ENCODE measurements at places on chromosomes 1 and 21.

GRCh38 chr1:6603915-6604558 is 1.4 kb upstream of the KLHL21 start:
- DNase-seq, result no peak

DNA sequence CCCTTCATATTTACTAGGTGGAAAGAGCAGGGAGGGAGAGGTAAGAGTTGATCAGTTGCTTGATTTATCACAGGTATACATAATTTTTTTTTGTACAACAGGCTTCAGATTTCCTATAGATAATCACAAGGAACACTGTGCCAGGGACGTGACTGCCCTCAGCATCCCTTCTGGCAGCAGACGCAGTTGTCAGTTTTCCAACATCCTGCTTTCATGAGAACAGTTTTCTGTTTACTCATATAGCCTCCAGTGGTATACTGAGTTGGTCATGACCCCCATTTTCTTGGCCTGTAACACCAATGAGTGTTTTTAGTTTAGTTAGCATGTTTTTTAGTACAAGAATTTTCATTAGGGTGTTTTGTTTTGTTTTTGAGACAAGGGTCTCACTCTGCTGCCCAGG is 37.9 kb upstream of the PTPRF start:
- DNase-seq, result no peak

DNA sequence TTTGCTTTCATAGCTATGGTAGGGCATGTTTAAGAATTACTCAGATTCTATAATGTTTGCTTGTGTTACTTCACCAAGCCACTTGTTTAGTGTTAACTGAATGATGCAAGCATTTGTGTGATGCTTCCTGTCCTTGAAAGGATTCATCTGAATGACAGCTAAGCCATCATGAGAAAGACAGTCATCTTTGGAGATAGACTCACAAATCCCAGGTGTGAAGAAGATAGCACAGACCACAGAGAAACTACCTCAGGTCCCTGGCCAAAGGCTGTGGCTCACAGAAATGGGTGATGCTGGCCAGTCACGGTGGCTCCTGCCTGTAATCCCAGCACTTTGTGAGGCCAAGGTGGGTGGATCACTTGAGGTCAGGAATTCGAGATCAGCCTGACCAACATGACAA is 321.4 kb downstream of the DPYD start:
- no peak for DNase-seq

GRCh38 chr1:113811156-113811887 is 954 bp downstream of the RSBN1 start:
- DNase-seq, result peak; percentile 9

- no peak for DNase-seq
These were observed 97.8 kb upstream of the ZC3H11B start for GRCh38 chr1:219710529-219711194.

DNA sequence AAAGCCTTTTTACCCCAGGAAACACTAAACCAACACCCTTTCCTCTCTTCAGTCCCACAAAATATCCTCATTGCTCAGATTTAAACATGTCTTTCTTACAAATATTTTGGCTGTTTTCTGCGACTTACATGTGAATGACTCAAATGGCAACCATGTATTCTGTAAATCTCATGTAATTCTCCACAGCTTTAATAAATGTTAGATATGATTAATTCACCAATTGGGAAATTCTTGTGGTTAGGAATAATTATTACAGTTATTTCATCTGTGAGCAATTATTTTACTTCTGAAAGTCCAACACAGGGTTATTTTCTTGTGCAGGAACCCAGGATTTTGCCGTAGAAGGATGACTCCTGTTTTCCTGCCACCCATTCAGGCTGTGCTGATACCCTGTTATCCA is 431.5 kb downstream of the LMO4 start:
- DNase-seq, result no peak

- no peak for DNase-seq
These were observed 28.3 kb upstream of the CYP4B1 start for GRCh38 chr1:46770541-46770940.

GRCh38 chr1:198064181-198064580 is 92.6 kb upstream of the NEK7 start:
- DNase-seq, result no peak

GRCh38 chr21:45256021-45256911 is 31.4 kb downstream of the POFUT2 start:
- DNase-seq, result no peak

- no peak for DNase-seq
These were observed 13.2 kb downstream of the TMEM269 start for GRCh38 chr1:42797979-42798378.

DNA sequence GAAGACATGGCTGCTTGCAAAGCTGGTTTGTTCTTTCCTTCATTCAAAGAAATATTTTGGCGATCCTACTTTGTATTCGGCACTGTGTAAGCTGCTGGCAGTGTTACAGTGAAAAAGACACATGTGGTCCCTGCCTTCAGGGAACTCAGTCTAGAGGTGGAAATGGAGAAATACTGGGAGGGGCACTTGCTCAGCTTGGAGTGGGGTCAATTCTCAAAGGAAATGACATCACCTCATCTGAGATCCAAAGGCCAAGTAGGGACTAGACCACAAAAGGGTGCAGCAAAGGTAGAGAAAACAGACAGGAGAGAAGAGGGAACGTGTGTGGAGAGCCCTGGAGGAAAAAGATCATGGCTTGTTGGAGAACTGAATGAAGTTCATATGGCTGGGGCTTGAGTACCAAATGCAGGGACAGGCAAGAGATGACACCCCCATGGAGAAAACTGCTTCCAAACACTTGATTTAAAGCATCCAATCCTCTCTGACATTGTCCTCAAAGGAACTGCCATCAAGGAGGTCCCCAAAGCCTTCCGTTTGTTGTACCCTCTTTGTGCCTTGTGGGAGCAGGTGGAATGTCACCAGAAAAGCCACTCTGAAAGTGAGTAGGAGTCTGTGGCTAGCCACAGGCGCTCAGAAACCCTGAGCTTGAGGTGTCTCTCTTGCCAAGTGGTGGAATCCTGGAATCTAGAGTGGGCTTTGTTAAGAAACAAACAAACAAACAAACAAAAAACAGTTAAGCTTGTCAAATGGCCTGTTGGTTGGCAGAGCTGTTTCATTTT is 48.3 kb upstream of the TDRD10 start:
- DNase-seq, result no peak

DNA sequence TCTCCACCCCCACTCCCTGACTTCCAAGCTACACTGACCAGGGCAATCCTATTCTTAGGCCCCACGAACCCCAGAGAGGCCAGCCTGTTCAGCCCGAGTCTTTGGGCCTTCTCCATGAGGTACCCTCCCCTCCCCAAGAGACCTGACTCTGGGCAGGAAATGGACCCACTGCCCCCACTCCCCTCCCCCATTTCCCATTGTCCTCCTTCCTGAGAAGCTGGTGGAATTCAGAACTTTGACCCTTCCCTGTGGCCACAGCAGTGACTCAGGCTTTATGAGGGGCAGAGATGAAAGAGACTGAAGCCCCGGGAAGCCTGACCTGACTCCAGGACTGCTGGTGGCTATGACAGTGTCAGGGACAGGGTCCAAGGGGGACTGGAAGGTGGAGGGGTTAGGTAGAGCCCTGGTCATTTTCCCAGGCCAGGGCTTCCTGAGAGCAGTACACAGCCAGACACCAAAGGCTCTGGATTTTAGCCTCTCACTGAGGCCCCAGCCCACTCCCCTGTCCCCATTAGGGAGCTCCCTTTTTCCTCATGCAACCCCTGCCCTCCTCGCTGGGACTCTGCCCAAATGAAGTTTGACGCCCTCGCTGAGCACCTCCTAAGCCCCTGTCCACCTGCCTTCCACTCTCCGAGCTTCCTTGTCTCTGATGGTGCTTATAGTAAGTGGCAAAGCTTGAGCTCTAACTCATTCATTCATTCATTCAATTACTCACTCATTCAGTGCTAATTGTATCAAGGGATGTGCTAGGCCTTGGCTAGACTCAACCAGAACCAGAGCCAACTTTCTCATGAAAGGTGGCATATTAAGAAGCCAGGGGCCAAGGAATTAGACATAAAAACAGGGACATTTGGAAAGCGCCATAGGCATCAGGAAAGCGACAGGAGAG is 3.0 kb downstream of the CRYBG2 start:
- DNase-seq, result no peak

- DNase-seq, result no peak
These were observed 94.5 kb upstream of the ATP1A1 start for GRCh38 chr1:116278541-116278866.

GRCh38 chr21:28127175-28127785 is 865.4 kb downstream of the LTN1 start:
- no peak for DNase-seq

DNA sequence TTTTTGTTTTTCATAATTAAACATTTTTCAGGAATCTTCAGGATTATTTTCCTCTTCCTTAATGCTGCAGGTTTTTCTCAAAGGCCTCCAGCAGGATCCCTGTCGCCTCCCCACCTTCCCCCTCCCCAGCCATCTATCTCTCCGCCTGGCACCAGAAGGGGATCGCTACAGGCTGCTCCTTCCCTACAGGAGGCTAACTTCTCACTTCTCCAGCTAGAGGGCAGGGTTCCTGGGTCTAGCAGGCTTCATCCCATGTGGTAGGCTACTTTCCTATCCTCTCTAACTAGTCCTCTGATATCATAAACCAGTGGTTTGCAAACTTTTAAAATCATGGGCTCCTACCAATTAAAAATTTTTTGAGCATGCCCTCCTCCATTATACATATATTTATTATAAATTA is 104.1 kb downstream of the KCNN3 start:
- no peak for DNase-seq

- peak; percentile 63 for DNase-seq
These were observed 832 bp downstream of the HCN3 start for GRCh38 chr1:155277902-155278688.

GRCh38 chr21:45892916-45893739 is 88.4 kb upstream of the COL6A1 start:
- no peak for DNase-seq

DNA sequence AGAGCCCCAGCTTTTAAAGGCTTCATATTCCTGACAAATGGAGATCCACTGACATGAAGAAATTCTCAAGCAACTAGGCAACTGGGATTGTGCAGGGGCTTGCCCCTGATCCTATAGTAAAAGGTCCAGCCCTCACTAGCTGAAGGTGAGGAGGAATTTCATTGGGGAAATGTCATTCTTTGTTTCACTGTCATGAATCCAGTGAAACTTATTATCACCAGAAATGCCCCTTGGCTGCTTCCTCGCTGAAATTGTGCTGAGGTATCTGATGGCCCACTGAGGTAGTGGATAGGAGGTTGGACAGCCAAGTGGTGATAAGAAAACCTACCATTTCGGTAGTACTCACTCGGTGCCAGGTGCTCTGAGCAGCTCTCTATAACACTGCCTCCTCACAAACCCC is 36.2 kb downstream of the CCN1 start:
- no peak for DNase-seq

GRCh38 chr1:58950897-58951296 is 167.1 kb upstream of the JUN start:
- no peak for DNase-seq

GRCh38 chr1:54084794-54085193 is 31.4 kb downstream of the TCEANC2 start:
- no peak for DNase-seq

- DNase-seq, result no peak
These were observed 16.7 kb downstream of the CELA2B start for GRCh38 chr1:15492596-15492995.

GRCh38 chr1:204304067-204304466 is 55.7 kb downstream of the PLEKHA6 start:
- DNase-seq, result no peak

- DNase-seq, result peak; percentile 11
These were observed 3.1 kb downstream of the ACTA1 start for GRCh38 chr1:229430761-229431283.

DNA sequence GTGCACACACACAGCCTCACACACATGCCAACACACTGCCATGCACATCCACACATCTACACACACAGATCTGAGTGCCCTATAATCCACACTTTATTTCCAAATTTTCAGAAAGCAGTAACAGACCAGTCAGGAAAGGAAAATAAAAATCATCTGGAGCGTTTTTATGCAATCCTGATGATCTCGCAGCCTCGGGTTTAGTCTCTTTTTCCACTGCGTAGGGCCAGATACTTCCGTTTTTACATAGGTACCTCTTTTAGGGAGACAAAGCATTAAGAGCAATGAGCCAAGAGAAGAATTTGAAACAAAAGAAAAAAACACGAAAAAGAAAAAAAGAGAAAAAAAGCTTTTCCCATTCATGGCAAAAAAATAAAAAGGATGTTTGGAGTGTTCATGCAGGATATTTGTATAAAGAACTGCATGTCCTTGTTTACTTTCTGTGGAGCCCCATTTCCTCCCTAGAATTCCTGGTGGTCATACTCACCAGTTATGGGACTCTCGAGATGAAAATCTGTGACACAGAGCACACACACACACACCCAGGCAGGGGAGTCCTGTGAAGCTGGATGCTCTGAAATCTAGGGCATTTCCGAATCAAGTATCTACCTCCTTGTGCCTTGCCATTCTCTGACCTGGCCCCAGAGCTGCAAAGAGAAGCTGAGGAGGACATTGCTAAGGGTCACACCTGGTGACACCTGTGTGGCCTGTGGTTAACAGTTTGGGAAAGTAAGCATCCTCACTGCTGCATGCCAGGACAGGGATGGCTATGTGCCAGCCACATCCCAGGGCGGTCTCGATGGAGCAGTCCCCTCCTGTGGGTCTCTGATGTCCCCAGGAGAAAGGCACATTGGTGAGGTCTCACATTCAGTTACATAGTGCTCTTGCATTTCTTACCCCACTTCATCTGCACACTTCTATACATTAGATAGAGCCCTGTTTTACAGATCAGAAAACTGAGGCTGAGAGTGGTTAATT is 83.6 kb downstream of the RUNX1 start:
- DNase-seq, result no peak

DNA sequence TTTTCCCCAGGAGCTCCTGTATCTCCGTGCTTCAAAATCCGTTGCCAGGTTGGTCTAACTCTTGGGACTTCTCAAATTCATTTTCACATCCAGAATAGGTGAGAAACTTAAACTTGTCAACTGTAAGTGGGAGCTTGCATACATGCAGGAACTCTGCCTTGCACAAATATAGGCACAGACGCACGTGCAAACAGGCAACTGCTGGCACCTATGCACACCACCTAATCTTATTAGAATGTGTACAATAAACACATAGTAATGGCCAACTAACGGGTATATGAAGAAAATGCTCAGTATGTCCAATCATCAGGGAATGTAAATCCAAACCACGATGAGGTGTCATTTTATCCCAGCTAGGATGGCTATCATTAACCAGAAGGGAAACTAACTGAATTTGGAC is 22.6 kb upstream of the FCGR2A start:
- DNase-seq, result no peak
